GM12891 (cell line): ENCODE measurements at places on chromosomes 7 and 10.

DNA sequence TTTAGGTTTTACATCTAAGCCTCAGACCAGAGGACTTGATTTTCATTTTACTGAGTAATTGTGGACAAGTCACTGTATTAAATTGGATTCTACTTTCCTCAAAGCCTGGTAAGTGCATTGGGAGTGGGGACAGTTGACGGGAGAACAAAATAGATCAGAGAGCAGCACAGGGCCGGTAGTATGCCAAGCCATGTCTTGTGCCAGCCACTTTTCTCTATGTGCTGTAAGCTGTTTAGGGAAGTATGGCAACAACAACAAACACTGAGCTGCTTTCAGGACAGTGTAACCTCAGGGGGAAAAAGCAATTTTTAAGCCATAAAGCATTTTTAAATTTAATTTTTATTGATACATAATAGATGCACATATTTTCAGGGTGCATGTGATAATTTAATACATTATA lies 365.9 kb upstream of the IGFBP3 start:
- DNase-seq = no peak

DNA sequence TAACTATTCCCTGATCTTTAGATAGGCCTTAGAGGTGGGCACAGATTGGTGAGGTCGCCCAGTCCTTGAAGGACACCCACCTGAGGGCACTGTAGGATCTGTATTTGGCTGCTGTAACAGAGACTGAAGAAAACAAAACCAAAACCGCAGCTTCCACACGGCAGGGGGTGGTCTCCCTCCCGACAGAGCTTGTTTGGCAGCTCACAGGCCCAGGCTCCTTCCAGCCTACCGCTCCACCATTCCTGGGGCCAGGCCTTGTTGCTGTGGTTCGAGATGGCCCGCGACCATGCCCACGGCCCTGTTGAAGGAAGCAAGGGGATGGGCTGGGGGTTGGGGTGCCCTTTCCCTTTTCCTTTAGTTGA lies 30.4 kb downstream of the ZNF783 start:
- no peak for DNase-seq

- DNase-seq = no peak
These were observed 1.7 kb upstream of the TNKS2 start for GRCh38 chr10:91796331-91797047.

DNA sequence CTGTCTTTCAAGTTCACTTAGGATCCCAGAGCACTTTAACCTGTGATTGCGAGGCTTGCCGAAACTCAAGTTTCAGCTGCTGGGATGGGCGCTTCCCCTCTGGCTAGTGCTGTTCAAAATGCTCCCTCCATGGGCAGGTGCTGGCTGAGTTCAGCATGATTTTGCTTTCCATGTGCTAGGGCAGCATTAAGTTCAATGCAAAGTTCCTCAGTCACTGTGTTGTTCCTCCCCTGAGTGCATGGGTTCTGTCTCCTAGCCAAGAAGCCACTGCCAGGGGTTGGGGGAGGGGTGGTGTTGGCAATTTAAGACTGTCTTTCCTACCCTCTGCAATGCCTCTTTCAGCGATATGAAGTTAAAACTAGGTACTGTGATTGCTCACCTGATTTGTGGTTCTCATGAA lies 56.5 kb upstream of the HELLS start:
- no peak for DNase-seq

DNA sequence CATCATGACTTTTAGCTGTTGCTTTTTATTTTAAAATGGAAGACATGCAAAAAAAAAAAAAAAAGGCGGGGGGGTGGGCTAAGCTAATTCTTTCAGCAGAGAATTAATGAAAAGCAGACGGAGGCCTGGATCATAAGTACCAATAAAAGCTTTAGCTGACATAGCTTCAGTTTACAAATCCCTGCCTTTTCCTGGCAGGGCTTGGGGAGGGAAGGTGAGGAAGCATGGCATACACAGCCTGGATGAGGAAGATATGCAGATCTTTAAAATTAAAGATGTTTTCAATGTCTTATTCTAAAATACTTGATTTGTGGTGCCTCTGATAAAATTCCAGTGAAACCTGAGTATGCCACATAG lies 57.0 kb downstream of the ICA1 start:
- no peak for DNase-seq

- DNase-seq = no peak
These were observed 14.8 kb upstream of the CNPY1 start for GRCh38 chr7:155560982-155561686.

DNA sequence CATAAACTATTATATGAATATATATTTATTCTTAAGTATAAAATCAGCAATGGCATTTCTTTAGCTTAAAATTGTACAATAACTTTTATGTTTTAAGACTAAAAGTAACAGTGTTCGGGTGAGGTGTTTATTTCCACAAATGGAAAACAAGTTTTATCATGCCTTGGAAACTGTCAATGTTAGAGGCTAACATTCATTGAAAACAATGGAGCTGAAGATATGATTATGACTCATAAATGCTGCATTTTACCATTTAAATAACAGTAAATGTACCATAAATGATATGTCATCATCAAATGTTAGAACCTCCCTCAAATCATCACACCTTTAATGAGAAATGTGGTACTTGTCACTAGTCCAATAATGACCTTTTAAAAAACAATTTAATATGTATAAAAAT lies 897.3 kb downstream of the PCDH15 start:
- DNase-seq = no peak

GRCh38 chr7:91526404-91526803 lies 262.2 kb downstream of the FZD1 start:
- DNase-seq = no peak

DNA sequence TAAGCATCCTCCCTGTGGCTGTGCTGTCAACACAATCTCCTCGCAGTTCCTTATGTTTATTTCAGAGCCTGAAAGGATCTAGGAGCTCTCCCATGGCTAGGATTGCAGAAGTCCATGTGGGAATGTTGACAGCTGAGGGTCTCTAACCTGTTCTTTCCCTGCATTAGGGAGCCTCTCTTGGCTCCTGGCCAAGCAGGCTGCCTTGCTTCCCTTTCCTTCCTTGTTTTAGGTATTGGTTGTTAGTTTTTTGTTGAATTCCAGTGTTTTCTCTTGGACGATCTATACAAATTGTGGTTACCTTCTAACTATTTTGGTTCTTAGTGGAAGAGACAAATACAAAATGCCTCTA lies 171.8 kb downstream of the MLLT10 start:
- no peak for DNase-seq

GRCh38 chr7:127093340-127093739 lies 159.4 kb downstream of the GRM8 start:
- DNase-seq = no peak

GRCh38 chr10:101063548-101064414 lies 2.0 kb downstream of the KAZALD1 start:
- no peak for DNase-seq

DNA sequence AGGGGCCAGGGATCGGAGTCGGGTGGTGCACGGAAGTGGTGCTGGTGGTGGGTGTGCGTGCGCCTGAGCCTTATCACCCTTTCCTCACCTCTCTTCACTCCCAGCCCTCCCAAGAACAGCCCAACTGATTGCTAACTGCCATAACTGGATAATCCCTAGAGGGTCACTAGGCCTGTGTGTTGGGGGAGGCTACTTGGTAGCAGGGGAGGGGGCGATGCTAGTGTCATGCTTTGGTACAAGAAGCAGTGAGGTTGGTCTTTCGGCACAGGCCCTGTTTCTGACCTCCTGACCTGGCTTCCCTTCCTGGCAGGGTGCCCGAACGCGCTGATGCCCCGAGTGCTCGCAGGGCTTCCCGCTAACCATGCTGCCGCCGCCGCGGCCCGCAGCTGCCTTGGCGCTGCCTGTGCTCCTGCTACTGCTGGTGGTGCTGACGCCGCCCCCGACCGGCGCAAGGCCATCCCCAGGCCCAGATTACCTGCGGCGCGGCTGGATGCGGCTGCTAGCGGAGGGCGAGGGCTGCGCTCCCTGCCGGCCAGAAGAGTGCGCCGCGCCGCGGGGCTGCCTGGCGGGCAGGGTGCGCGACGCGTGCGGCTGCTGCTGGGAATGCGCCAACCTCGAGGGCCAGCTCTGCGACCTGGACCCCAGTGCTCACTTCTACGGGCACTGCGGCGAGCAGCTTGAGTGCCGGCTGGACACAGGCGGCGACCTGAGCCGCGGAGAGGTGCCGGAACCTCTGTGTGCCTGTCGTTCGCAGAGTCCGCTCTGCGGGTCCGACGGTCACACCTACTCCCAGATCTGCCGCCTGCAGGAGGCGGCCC lies 652 bp downstream of the KAZALD1 start:
- DNase-seq = peak; percentile 66

DNA sequence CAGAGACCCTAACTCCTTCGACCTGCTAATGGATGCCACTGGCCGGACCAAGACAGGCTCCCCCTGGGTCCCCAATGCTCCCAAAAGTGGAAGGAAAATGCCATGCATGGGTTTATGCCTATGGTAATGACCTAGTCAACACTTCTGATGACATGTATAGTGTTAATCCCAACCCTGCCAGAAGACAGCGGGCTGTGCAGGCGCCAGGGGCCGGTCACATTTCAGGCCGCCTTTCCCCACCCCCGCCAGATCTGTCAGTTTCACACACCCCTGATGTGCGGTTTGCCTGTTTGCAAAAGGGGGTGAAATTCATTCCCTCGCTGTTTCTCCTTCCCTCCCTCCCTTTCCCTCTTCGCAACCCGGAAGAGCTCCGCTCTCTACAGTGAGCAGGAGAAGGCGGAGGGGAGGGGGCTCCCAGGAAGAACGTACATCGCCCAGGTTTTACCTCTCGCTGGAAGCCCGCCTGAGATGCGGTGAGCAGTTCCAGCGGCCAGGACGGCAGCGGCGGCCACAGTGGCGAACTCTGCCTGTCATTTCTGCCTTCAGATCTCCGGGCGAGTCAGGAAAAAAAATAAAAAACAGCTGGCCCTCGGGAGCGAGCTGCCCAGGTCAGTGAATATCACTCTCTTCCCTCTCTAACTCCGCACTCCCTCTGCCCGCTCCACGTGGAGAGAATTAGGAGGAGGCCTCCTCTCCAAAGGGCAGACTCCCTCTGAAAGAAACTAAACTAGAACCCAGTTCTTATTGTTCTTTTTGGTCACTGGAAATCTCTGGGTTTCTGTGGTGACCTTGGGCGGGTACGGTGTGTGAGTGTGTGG lies 9.4 kb upstream of the GATA3 start:
- no peak for DNase-seq

DNA sequence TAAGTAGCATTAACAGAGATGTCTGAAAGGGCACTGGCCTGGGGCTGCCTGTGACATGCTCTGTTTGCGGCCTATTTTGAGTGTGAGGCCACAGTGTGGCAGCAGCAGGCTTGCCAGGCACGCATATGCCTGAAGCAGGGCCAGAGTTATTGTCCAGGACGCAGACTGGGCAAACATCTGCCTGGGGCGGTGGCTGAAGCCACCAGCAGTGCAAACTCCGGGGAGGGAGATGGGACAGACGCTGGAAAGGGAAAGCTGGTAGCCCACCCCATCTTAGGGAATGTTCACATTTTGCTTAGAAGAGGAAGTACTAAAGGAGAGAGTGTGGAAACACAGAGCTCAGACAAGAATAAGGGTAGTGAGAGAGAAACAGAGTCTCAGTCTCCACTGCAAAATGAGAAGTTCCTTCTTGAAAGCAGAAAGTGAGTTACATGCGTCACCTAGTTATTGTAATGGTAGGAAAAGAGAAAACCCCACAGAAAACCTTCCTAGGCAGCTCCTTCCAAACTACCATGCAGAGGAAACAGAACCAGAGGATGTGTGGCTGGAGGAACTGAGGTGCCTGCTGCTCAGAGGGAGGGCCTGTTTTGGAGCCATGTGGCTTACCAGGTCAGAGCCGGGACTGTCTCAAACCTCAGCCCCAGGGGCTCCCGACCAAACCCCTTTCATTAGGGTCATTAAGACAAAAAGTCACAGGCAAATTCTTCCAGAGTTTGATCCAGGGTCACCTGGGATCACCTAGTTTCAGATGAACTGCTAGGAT lies 14.5 kb downstream of the AKR1B1 start:
- DNase-seq = no peak

- no peak for DNase-seq
These were observed 143.3 kb upstream of the VSTM2A start for GRCh38 chr7:54398863-54399262.

GRCh38 chr10:46516660-46517416 lies 39.6 kb downstream of the GPRIN2 start:
- DNase-seq = no peak

DNA sequence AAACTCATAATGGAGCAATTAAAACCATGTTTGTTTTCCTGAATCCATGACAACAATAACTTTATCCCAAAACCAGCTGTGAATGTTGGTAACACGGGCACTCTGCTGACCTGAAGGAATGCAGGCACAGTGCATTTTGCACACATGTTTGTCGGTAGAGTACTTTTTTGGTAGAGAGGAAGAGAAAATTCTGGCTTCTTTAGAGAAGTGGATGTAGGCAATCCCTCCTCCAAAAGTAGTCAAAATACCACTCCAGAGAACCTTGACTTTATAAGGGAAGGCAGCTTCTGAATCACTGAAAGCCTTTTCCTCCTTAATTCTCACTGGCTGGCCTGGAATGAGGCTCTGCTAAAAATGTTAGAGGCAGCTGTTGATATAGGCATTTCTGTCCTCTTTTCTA lies 15.8 kb upstream of the ACTA2 start:
- DNase-seq = no peak

- no peak for DNase-seq
These were observed 36.6 kb upstream of the AGR3 start for GRCh38 chr7:16918288-16918895.

- no peak for DNase-seq
These were observed 577.8 kb downstream of the ETV1 start for GRCh38 chr7:13411636-13412035.

GRCh38 chr7:4965295-4966022 lies 6.5 kb upstream of the MMD2 start:
- no peak for DNase-seq
